Activated CD4-positive, alpha-beta T cell treated with anti-CD3 and anti-CD28 coated beads, Interleukin-2, amount 50 U/mL, for 16 hours (primary cell): ENCODE measurements at places on chromosomes 5 and 9.

GRCh38 chr9:104787306-104788015 is 23.5 kb downstream of the NIPSNAP3B start:
- no peak for DNase-seq

DNA sequence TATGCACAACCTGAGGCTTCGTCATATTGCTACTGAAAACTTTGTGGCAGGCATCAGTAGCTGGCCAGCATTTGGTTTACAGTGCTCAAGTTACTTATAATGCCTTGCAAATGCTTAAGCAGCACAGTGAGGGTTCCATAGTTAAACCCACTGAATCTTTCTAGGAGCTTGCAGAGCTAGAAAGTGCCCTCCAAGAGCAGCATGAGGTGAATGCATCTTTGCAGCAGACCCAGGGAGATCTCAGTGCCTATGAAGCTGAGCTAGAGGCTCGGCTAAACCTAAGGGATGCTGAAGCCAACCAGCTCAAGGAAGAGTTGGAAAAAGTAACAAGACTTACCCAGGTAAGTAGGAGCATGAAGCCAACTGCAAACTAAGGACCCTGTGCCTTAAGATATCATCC is 60.9 kb downstream of the CNTRL start:
- DNase-seq, result no peak

GRCh38 chr9:70805949-70806348 is 315.5 kb downstream of the TRPM3 start:
- no peak for DNase-seq

DNA sequence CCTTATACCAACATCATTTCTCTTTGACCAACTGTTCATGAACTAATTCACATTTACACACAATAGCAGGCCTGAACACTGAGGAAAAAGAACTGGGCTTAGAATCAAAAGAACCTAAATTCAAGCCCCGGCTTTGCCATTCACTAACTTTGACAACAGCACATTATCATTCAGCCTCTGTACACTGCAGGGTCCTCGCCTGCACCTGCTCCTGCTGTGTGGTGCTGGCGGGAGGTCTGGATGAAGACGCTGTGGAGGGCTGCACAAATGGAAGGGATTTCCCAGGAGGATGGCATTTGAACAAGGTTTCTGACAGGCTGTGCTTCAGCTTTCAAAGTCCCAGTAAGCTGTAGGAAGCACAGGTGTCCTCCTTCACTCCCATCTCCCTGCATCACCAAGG is 151.2 kb downstream of the ZDHHC21 start:
- no peak for DNase-seq

DNA sequence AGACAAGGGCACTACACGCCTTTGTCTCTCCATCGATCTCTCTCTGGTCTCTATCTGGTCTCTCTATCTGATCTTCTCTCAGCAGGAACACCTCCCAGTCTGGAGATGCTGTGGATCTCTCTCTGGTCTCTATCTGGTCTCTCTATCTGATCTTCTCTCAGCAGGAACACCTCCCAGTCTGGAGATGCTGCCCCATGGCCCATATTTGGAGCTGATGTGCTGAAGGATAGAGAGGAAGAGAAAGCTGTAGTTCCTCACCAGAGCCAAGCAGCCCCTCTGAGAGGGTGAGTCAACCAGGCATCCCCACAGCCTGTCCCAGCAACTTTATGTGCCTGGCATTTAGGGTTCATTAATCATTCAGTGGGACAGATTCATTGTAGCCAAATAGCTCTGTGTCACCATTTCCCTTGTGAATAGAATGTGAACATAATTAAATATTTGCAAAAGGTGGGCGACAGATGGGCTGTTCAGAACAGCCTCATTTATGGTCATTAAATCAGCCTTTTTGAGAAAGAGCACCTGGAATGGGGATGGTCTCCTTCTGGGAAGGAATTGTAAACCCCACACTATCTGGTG is 189.3 kb upstream of the MAST4 start:
- DNase-seq, result no peak

DNA sequence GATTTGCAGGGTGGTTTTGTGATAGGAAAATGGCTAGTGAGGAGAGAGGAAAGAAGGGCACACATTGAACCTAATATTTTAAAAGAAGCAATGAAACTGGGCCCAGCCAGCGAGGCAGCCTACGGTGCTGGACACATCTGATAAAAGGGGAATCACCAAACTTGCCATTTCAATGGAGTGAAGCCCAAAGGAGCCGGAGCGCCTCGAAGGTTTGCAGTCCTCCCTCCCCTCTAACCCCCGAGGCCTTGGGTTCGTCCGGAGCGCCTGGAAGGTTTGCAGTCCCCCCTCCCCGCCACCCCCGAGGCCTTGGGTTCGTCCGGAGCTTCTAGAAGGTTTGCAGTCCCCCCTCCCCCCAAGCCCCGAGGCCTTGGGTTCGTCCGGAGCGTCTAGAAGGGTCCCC is 132.6 kb downstream of the TENT4A start:
- DNase-seq, result no peak

DNA sequence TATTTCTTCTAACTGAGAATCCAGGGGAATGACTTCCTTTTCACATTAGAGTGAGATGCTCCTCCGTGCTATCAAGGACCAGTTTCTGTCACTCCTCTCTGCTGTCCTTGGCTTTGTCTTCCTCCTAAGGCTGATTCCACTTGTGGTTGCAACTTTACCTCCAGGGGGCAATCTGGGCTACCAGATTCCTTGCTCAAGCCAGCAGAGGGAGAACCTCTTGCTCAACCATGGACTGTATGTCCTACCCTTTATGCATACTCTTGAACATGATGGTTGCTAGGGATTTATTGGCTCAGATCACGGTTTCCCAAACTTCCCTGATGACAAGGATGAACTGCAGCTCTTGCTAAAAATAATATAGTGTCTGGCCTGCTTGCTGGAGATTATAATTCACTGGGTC is 24.0 kb downstream of the NNT start:
- DNase-seq, result peak; percentile 8
